ENCODE measurements at places on chromosomes 2 and 18. TPM values are rescaled to one million over a fixed set of nuclear protein-coding genes. Genes with fewer than 3 reads are reported as not detected.

IAH1 gene
- total RNA-seq, result 38.2 TPM

TLX2 gene
- 0.93 TPM for total RNA-seq

IL36G gene
- not detected for total RNA-seq

MARCHF4 gene
- 2.9 TPM for total RNA-seq

UBE2E3 gene
- total RNA-seq, result 210 TPM

Data from camera-type eye (tissue), 1 donor.